ENCODE measurements at places on chromosomes 5 and 9.

DNA sequence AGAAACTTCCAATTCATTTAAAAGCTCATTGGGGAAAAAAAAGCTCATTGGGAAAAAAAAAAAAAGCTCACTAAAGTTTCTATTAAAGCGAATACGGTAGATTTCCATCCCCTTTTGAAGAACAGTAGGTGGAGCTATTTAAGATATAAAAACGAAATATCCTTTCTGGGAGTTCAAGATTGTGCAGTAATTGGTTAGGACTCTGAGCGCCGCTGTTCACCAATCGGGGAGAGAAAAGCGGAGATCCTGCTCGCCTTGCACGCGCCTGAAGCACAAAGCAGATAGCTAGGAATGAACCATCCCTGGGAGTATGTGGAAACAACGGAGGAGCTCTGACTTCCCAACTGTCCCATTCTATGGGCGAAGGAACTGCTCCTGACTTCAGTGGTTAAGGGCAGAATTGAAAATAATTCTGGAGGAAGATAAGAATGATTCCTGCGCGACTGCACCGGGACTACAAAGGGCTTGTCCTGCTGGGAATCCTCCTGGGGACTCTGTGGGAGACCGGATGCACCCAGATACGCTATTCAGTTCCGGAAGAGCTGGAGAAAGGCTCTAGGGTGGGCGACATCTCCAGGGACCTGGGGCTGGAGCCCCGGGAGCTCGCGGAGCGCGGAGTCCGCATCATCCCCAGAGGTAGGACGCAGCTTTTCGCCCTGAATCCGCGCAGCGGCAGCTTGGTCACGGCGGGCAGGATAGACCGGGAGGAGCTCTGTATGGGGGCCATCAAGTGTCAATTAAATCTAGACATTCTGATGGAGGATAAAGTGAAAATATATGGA lies at the start of gene PCDHGA12:
PCDHGA12 (plus strand) TSS at position 176 of the 782 bp plus-strand sequence; CDS start at position 429, 253 bp downstream.
- peak; percentile 48 for DNase-seq

GRCh38 chr5:139082813-139083498 lies 115.2 kb downstream of the SIL1 start:
- no peak for DNase-seq

DNA sequence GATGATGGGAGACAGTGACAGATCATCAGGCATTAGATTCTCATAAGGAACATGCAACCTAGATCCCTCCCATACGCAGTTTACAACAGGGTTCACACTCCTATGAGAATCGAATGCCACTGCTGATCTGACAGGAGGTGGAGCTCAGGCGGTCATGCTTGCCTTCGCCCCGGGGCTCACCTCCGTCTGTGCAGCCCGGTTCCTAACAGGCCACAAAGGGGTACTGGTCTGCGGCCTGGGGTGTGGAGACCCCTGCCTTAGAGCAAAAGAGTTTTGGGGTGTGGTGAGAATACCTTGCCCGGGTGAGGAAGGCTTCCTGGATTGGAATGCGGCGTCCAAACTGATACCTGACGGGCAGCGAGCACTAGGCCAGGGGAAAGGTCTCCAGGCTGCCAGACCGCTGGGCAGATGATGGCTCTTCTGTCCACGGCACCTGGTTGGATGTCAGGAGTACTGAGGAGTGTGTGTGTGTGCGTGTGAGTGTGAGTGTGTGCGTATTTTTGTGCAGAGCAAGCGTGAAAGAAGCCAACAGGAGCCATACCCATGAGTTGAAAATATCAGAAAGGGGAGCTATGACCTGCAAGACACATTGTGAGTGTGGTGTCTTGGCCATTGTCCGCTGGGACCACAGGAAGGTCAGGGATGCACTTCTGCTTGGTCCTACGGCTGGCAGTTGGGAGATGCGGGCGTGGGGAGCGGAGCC lies 55.4 kb downstream of the ACER2 start:
- no peak for DNase-seq

DNA sequence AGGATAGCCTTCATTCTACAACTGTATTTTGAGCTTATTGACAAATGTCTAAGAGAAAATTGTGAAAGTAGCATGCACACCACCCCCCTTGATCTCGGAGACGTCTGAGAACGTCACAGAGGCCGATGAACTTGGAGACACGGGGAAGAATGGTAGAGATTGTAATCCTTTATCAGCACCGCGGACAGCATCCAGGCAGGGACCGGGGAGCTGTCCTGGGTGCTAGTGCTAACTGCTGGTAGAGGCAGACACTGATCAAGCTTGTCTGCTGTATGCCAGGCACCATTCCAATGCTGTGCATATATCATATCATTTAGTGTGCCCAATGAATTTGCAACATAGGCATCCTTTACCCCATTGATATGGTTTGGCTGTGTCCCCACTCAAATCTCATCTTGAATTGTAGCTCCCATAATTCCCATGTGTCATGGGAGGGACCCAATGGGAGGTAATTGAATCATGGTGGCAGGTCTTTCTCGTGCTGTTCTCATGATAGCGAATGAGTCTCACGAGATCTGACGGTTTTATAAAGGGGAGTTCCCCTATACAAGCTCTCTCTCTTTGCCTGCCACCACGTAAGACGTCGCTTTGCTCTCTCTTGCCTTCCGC lies 98.8 kb downstream of the LHX2 start:
- peak; percentile 46 for DNase-seq

- no peak for DNase-seq
Observed at GRCh38 chr5:367358-368130, 46.0 kb downstream of the AHRR start.

DNA sequence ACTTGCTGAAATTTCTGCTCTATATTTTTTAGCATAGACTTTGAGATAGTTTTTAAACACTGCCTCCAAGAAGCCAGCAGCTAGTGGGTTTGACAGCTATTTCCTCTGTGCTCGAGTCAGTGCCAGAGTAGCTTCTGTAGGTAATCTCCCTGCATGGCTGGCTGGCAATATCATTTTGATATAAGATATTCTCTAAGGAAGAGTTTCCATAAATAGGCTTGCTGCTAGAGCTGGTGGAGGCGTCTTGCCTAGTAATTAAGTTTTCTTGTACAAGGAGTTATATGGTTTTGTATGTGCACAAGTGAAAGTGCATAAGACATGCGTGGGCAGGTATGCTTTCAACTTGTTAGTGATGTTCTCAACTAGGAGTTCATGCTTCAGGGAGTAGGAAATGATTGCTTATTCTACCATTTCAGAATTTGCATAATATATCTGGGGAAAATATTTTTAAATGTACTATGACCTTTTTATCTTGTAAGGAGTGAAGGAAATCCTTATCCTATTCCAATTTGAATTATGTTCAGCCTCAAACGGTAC lies 74.1 kb upstream of the CCL21 start:
- DNase-seq: no peak

GRCh38 chr5:3352711-3353110 lies 242.9 kb upstream of the IRX1 start:
- DNase-seq: no peak

- no peak for DNase-seq
Observed at GRCh38 chr5:150777685-150778084, 872 bp upstream of the SMIM3 start.

DNA sequence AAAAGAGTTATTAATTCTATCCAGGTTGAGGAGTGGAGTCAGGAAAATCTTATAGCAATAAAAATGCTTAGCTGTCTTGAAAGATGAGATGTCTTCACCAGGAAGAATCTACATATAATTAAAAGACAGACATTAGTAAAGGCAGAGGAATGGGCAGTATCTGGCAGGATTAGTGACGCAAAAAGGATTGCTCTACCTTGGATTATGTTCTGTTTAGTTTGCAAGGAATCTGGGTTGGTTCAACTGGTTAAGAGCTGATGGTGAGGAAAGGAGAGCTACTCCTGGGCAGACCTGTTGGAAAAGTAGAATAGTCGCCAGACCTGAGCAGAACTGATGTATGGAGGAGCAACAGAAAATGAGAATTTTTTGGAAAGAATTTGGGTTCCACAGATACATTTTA lies 318.5 kb downstream of the ADGRV1 start:
- no peak for DNase-seq

GRCh38 chr5:67010684-67011409 lies 185.8 kb downstream of the CD180 start:
- DNase-seq: no peak

GRCh38 chr9:114480746-114481435 lies 24.4 kb downstream of the WHRN start:
- no peak for DNase-seq

DNA sequence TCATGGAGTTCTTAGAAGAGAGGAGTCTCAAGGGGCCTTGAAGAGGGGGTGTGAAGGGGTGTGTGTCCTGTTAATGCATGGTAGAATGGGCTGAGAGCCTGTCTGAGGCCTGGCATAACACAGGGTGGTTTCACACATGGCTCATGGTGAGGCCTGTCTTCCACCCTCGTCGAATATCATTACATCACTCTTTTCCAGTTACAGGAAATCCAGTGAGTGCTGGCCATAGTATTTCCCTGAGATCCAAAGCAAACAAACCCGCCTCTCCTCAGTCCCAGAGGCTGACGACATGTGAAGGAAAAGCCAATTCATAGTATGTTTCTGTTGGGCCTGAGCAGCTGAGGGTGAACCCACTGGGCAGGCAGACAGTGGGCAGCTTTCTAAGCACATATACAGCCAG lies 159.4 kb upstream of the NR3C1 start:
- no peak for DNase-seq

DNA sequence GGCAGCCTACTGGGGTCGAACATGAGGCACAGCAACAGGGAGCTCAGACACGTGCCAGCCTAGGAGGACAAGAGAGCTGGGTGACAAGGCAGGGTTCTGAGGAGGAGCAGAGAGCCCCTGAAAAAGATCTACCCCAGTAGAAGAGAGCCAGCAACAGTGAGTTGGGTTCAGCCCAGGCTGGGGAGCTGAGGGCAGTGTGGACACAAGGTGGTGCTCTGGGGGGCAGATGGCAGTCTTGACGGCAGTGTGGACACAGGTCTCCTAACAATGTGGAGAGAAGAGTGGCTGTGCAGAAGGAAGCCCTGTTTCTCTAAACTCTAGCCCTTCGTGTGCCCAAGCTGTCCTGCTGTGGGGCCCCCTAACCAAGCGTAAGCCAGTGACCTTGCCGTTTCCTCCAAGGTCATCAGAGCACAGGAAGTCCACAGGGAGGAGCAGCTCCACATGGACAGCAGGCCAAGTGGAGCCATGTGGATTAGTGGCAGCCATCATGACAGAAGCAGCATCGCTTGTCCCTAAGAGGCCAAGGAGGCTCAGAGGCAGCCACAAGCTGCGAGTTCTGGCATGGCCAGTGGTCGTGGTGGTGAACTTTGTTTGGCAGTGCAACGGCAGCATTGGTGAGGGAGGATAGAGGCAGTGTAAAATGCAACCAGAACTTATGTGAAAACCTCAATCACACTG lies 25.1 kb upstream of the LMX1B start:
- DNase-seq: no peak

DNA sequence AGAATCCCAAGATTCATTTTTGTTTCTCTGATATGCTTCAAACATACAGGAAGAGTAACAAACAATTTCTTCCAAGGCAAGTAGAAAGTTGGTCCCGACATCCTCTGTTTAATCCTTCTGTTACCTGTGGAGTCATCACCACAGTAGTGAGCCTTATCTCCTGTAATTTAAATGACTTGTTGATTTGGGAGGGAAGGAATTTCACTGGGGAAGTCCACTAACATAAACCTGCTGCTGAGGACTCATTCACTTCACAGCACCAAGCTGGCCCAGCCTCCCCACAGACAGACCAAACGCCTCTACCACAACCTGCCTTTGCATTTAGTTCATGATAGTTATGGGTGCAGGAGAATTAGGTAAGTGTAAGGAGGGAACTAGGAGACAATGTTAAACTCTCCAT lies 63.2 kb downstream of the PRKACG start:
- DNase-seq: no peak

GRCh38 chr5:59238126-59238902 lies 655.2 kb downstream of the PDE4D start:
- DNase-seq: no peak

DNA sequence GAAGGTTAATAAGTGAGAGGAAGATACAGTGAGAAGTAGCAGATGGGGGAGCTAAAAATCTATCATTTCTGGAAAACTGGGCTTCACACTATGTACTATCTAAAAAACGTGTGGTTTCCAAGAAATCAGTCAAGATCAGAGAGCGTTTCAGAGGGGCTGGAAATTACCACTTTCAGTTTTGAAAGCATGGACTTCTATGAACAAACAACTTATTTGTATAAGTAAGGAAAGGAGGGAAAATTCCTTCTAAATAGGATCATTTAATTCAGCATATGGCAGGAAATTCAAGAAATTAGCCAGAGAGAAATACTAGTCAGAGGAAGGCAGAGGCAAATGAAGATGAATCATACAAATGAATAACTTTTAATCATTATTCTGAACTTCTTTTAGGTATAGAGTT lies 11.3 kb downstream of the TNC start:
- DNase-seq: no peak

GRCh38 chr5:32193591-32193990 lies 19.5 kb upstream of the GOLPH3 start:
- peak; percentile 49 for DNase-seq

GRCh38 chr5:125189531-125189941 lies 443.1 kb upstream of the ZNF608 start:
- no peak for DNase-seq

DNA sequence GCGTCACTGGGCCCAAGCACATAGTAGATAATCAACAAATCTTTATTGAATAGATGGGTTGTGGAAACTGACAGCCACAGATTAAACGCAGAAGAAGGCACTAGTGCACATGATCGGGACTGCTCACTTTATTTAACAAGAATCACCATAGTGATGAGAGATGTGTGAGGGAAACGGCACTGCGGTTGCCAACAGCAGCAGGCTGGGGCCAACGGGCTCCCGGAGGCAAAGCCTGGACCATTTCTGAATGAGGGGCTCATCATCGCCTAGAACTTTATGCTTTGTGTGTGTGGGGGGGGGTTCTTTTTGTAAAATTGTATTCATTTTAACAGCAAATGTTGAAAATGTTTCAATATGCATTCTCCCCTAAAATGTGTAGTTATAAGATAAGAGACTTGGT lies 61.9 kb upstream of the RUFY1 start:
- DNase-seq: no peak

GRCh38 chr9:81522716-81523551 lies 166.4 kb downstream of the TLE1 start:
- peak; percentile 17 for DNase-seq

DNA sequence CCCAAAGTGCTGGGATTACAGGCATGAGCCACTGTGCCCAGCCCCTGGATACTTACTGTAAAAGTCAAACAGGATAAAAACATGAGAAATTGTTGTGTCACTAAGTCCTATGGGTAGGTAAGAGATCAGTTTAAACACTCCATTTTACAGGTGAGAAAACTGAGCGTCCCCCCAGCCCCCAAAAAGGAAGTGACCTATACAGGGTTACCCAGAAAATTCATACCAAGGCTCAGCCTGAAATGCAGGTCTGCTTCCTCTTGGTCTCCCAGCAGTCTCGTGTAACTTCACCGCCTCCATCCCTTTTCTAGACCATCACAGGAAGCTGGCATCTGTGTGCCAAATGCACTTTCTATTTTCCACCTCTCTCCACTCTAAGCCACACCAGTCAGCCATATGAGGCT lies 57.2 kb downstream of the TMOD1 start:
- DNase-seq: no peak

- no peak for DNase-seq
Observed at GRCh38 chr5:154779105-154779504, 23.9 kb downstream of the LARP1 start.

DNA sequence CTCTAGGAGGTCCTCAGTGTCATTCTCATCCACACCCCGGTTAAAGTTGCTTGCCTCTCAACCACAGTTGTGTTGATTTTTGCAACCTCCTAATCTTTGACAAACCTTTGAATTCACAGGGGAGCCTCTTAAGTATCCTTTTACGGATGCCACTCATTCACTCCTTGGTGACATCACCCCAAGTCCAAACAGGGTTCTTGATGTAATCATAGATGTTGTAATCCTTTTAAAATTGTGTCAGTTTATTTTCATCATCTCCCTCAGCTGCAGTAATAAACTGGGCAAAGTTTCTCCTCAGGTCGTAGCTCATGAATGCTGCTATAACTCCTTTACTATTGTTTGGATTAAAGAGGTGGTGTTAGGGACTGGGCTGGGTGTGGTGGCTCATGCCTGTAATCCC lies 637.2 kb upstream of the NUDT12 start:
- no peak for DNase-seq

All from frontal cortex (tissue), 4 donors.